ENCODE measurements at places on chromosomes 12 and 14.
A peak's percentile ranks its signal among the peaks of the same experiment; 100 is the strongest.

GRCh38 chr12:132543298-132544079 lies 53.5 kb downstream of the FBRSL1 start:
- DNase-seq: no peak

- no peak for DNase-seq
These were observed 2.4 kb upstream of the KRT8 start for GRCh38 chr12:52907092-52907810.

- DNase-seq: peak; percentile 28
These were observed 1.2 kb downstream of the CRY1 start for GRCh38 chr12:107091989-107092641.

DNA sequence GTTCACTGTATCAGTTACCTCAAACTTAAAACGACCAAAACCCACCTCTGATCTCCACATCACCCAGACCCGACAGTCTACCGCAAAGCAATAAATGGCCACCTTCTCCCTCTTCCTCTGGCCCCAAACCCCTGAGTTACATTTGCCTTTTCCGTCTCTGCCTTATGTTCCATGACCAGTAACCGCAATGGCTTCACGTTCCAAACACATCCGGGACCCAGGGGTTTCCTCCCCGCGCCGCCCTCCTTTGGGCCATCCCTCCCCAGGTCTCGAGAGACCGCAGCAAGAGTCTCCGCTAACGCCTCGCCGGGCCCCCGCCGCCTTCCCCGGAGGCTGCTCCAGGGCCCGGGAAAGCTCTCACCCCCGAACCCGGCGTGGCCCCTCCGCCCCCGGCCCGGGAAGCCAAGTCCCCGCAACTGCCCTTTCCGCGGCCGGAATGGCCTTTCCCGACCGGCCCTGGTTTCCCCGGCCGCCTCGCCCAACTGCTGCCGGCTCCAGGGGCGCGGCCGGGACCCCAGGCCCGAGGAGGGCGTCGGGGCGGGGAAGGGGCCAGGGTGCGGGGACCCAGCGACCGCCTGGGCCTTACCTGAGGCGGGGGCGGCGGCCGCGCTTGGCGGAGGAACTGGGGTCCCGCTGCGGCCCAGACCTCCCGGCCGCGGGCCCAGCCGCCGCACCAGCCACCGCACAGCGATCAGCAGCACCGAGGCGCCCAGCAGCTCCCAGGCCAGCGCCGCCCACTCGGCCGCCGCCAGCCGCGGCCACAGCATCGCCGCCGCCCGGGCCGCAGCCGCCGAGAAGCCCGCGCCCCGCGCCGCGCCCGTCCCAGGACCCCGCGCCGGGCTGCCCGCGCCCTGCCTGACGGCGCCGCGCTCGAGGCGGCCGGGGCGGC lies at the start of gene ANKLE2:
Gene ANKLE2, minus strand, starts transcription at position 801 of the 889 bp plus-strand sequence. Its CDS starts 34 bp downstream, at position 767.
- peak; percentile 81 for DNase-seq

GRCh38 chr12:109458086-109458485 lies 19.0 kb downstream of the KCTD10 start:
- no peak for DNase-seq

DNA sequence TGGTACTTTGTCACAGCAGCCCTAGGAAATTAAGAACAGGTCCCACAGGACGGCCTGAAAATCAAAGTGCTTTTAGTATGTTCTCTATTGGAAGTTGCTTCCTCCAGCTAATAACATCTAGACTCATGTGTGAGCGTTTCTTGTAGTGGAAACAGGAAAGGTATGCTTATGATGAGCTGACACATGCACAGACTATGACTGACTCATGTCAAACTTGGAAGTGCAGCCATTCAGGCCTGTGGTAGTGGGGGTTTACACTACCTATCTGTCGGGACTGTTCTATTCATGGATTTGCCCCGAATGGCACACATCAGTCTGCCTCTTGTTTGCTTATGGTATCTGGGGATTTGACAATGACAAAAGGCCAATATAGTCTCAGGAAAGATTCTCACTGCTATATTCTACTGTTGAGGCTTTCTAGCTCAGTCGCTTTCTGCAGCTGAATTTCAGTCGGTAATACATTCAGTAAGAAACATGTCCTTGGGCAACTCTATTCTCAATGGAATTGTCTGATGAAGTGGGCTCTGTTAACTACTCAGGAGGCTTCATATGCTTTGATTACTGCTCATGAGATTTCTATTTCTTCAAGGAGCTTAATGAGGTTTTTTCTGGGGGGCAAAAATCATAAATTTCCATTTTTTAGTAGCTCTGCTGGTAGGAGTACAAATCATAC lies 270.3 kb upstream of the DAAM1 start:
- no peak for DNase-seq

GRCh38 chr12:105321125-105321524 lies 9.4 kb upstream of the C12orf75 start:
- DNase-seq: no peak

GRCh38 chr14:78486081-78486480 lies 315.9 kb downstream of the NRXN3 start:
- DNase-seq: no peak

- no peak for DNase-seq
These were observed 40.7 kb upstream of the SYT10 start for GRCh38 chr12:33480366-33480765.

- no peak for DNase-seq
These were observed 686 bp downstream of the MCRS1 start for GRCh38 chr12:49567302-49567610.

GRCh38 chr12:60101715-60102114 lies 505.9 kb downstream of the SLC16A7 start:
- no peak for DNase-seq

DNA sequence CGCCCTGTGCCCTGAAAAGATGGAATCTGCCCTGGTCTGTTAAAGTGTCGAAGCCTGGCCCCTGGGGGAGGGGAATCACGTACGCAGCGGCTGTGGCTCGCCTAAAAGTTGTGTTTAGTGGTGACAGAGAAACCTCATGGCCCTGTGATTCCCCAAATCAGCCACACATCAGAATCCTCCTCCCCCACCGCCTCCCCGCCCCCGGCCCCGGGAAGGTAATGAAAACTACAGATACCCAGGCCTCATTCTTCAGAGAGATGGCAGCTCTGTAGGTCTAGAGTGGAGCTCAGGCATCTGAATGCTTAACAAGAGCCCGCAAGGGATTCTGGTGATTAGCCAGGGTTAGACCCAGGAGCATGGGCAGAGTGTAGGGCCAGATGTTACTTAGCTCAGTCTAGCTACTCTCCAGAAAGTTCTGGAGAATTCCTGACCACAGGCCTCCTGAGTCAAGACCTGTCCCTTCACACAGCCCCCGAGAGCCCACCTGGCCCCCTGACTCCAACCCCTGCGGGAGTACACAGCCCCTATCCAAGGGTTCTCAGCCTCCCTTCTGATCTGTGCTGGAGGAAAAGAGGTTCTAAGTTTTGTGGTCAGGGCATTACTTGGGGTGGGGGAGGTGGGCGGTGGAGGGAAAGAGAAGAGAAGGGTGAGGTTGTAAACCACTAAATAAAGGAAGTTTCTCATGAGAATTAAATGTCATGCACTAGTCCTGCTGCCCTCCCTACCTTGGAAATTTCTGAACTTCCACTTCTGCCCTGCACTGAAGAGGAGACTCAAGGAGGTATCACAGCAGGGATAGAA lies 114.8 kb downstream of the PLXNC1 start:
- DNase-seq: peak; percentile 64

GRCh38 chr14:61174987-61175386 lies 106.2 kb downstream of the TMEM30B start:
- no peak for DNase-seq

- no peak for DNase-seq
These were observed 10.7 kb upstream of the STX2 start for GRCh38 chr12:130849561-130850417.

GRCh38 chr12:20577054-20577453 lies 118.1 kb upstream of the SLCO1C1 start:
- DNase-seq: no peak

GRCh38 chr14:68874746-68875155 lies 81.9 kb upstream of the ZFP36L1 start:
- no peak for DNase-seq

DNA sequence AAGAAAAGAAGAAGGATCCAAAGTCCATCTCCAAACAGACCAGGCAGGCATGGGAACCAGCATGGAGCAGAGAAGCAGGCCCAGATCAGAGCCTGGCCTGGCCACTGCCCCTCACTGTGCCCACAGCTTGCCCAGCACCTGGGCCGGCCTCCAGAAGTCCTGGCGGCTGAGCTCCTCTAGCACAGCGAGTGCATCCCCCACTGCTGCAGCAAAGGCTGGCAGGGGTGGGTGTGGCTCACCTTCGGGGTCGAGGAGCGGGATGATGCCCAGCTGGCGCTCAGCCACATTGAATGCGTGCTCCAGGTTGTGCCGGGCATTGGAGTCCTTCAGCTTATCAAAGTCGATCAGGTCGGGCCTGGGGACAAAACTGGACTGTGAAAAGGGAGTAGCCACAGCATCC lies 78.7 kb downstream of the SPTB start:
- no peak for DNase-seq

DNA sequence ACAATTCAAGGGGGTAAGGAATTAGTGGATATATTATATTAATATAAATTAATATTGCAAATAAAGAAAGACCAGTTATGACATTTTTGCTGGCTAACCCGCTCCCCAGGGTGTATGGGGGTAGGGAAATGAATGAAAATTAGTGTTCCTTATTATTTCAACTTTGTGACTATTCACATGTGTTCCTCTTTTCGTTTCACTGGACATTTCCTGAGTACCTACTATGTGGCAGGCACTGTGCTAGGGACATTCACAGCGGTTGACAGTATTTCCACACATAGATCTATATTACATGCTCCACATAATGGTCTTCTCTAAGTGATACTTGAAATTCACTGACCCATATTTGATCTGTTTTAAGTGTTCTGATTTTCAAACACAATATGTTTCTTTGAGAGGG lies 129.8 kb upstream of the USP15 start:
- no peak for DNase-seq

- DNase-seq: no peak
These were observed 360.9 kb downstream of the ADGRD1 start for GRCh38 chr12:131314524-131315090.

DNA sequence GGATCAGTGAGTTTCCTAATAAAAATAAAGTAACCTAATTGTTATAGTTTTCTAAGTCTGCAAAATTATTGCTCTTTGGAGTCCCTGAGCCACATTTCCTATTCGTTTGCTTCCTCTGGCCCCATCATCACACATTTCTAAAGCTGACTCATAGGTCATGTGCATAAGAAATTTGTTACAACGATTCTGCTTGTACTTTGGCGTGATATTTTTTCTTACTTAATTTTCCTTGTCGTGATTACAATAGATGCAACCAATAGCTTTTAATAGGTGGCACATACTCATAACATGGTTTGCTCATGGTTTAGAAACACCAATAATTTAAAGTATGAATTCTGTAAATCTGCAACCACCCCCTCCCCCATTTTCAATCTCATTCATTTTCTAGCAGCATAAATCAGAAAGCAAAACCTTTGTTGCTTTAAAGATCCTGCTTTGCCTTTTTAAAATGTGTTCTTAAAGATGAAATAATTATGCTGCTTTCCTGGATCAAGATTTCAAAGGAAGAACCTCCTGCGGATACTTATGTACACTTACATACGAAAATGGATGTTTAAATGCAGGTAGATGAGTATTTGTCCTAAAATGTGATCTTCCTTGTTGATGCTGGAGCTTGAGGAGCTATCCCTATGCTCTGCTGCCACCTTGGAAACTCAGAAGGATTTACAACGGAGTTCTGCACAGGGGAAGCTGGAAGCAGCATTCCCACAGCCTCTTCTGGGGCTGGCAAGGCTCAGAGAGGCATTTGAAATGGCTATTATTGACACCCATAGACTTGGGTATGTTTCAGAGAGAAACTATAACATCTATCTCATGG lies 1.7 kb upstream of the FLRT2 start:
- DNase-seq: no peak

GRCh38 chr14:106044949-106045596 lies 518.7 kb downstream of the TMEM121 start:
- DNase-seq: peak; percentile 65

GRCh38 chr12:111084158-111084557 lies 163.8 kb upstream of the MYL2 start:
- no peak for DNase-seq

DNA sequence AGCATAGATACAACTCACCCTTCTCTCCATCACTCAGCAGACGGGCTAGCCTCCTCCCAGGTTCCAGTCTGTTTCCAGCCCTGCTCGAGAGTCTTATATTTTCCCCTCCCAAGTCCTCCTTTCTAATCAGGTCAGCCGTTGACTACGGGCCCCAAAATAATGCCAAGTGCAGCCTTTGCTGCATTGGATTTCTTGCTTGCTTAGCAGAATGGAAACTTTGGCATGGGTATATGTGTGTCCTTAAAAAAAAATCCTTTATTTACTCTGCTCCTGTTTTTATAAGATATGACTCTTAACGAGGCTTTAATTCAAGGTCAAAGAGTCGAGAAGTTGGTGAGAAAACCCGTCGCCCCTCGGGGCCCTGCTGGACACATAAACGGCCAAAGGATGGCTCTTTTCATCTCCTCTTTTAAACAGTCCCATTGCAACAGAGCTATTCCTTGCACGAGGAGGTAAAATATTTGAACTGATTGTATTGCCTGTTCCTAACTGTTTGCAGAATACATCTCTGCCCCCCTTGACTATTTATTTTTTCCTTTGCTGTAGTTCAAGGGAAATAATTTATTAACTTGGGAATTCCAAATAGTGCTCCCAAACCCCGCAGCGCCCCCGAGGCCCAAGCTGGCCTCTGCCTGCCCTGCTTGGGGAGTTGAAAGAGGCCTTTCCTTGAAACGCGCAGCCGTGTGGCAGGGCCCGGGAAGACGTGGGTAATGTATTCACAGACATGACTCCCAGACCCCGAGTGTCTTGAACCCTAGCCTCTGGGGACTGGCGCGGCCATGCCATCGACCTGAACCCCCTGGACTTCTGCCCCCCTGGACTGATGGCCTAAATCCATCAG lies 156.5 kb upstream of the MYL2 start:
- DNase-seq: no peak

GRCh38 chr12:96150442-96150841 lies 43.7 kb upstream of the ELK3 start:
- DNase-seq: no peak

DNA sequence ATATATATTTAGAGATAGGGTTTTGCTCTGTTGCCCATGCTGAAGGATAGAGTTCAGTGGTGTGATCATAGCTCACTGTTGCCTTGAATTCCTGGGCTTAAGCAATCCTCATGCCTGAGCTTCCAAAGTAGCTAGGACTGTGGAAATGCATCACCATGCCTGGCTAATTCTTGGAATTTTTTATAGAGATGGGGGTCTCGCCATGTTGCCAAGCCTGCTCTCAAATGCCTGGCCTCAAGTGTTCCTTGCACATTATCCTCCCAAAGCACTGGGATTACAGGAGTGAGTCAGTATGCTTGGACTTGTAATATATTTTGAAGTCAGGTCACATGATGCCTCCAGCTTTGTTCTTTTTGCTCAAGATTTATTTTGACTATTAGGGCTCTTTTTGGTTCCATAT lies 178.0 kb downstream of the RPAP3 start:
- no peak for DNase-seq

DNA sequence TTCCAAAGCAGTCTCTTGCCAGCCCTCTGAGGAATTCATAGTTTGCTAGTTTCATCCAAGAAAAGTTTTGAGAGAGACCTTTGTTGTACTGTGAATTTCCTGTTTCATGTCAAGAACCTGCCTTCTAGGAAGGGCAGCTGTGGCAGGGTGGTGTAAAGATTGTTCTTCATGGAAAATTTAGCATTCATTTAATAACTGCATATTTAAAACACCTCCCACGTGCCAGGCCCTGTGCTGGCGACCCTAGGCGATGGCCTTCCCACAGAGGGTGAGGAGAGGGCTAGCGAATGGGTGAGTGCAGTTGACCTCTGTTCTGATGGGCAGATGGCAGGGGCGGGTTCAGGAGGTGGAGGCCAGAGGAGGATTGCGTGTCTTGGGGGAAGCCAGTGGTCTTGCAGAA lies 43.2 kb downstream of the MLXIP start:
- no peak for DNase-seq

- DNase-seq: no peak
These were observed 41.3 kb downstream of the CCNK start for GRCh38 chr14:99522457-99522891.

- no peak for DNase-seq
These were observed 70.7 kb downstream of the SCARB1 start for GRCh38 chr12:124792961-124793441.

All from GM10248 (cell line).